ENCODE measurements at places on chromosomes 5 and 9.

GRCh38 chr5:140037012-140037411 lies 6.1 kb downstream of the NRG2 start:
- no peak for DNase-seq

GRCh38 chr9:3740690-3741419 lies 215.1 kb upstream of the RFX3 start:
- no peak for DNase-seq

DNA sequence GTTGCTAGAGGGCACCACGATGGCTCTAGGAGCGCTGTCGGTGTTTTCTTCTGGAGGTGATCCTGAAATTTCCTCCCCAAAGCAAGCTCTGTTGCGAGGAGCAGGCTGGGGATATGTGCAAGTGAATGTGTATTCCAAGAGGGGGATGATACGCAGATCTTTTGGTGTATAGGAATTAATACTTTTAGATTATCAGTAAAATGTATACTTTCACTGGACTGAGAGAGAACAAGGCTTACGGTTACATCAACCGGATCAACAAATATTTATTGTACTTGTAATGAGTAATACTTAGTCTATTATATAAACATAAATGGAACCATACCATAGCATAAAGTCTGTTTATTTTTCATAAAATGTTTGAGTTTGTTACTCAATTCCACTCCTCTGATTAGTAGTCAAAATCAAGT lies 632 bp upstream of the PRKAA1 start:
- no peak for DNase-seq

DNA sequence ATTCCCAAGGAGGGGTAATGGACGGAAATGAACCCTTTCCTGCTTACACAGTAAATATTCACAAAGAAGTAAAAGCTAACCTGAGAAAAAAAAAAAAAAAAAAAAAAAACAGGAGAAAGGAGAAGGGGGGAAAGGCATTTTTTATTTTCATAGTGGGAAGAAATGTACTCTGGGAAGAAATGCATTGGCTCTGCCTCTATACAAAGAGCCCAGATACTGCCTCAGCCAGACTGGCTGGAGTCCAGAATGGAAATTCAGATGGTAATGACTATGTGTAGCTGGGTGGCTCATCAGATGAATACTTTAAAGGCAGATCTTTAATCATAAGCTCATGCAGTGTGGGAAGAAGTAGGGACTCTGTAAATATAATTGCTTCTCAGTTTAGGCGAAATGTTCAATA lies 124.9 kb upstream of the ZNF608 start:
- DNase-seq, result no peak

GRCh38 chr5:124237206-124237695 lies 509.2 kb downstream of the ZNF608 start:
- DNase-seq, result no peak

Data from stimulated activated CD8-positive, alpha-beta memory T cell treated with anti-CD3 and anti-CD28 coated beads, Interleukin-4, amount 100 ng/mL, for 4 hours (primary cell).